ENCODE measurements at places on chromosomes 12 and 14.

GRCh38 chr14:58797010-58797429, 159.3 kb downstream of the DACT1 start:
- DNase-seq: no peak

- peak; percentile 38 for DNase-seq
Observed at GRCh38 chr12:123905319-123905925, 67.2 kb downstream of the CCDC92 start.

DNA sequence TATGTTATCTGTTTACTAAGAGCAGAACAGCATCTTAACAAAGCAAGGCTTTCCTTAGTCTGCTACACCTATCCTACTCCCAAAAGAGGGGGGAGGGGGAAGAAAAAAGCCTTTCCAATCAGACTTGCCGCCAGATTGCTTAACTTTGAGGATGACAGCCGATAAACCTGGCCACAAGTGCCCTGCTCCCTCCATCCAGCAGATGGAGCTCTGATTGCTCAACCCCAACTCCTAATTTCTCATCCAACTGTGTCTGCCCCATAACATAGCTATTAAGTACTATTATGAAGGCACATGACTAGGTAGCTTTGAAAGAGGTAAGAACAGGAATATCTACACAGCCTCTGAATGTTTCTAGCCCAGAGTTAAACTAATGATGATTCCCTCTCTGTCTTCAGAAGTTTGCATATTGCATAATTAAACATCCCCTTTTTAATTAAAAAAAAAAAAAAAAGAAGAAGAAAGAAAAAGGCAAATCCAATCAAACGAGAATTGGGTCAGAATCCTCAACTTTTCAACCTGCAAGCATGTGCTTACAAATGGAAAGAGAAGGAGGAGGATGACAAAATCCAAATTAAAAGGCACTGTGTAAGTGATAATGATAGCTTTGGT, 247.4 kb downstream of the GALC start:
- DNase-seq: no peak

DNA sequence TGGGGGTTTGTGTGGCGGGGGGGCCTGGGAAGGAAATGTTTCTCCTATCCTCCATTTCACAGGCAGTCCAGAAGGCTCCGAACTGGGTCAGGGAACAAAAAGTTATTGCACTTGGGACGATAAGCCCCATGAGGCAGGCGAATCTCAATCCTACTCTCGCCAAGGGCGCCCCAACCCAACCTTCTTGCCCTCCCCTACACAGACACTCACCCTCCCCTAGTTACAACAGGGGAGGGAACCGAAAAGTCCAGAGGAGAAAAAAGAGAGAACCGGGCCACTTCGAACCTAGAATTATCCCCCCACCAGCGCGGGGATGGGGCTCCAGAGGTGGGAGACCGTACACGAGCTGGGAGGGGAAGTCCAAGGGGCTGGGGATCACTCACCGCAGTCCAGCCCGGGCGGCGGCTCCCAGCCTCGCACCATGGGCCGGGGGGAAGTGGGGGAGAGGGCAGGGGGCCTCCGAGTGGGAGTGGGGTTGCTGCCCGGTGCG, 357 bp downstream of the HOMEZ start:
- DNase-seq: no peak

GRCh38 chr14:75438486-75439080, 10.8 kb downstream of the JDP2 start:
- no peak for DNase-seq

DNA sequence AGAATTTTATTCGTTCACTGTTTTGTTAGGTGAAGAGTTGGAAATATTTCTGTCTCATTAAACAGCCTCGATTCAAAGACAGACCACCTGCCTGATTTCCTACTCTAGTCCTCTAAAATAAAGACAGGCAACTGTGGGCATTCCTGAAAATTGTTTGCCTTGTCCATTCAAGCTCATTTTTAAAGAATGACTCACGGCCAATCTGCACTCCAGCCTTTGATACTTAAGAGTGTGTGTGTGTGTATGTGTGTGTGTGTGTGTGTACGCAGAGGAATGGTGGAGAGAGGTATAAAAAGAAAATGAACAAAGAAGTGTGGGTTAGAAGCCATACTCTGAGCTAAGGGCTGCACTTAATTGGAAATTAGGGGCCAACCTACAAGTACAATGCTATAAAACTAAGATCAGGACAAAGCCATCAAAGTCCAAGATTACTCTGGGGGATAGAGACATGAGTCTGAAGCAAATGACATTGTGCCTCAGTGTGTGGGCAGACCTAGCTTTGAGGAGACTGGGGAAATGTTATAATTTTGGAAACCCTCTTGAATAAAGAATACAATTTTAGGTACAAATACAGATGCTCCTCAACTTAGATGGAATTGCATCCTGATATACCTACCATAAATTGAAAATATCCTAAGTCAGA, 45.6 kb upstream of the SOCS2 start:
- DNase-seq: no peak

DNA sequence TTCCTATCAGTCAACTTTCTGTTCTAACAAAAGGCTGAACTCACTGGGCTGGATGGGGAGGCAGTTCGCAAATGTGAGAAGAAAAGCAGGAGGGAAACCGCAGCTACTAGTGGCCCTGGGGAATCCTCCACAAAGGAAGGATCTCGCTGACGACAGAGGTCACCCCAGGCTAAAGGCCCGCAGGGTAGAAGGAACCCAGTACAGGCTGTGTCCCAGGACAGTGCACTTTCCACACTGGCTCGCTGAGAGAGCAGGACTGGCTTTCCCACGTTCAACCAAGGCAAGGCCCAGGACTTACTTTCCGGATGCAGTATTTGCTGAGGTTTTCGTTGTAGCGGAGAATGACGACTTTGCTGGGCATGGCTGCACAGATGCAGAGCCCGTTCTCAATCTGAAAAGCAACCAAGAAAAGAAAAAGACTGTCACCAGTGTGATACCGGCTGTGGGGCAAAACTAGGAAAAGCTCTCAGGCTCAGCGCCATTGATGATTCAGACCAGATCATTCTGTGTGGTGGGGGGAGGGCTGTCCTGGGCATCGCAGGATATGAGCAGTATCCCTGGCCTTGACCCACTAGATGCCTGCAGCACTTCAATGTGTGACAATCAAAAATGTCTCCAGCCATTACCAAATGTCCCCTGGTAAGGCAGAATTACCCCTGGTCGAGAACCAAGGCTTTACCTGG, 36.3 kb downstream of the PRKAB1 start:
- no peak for DNase-seq

DNA sequence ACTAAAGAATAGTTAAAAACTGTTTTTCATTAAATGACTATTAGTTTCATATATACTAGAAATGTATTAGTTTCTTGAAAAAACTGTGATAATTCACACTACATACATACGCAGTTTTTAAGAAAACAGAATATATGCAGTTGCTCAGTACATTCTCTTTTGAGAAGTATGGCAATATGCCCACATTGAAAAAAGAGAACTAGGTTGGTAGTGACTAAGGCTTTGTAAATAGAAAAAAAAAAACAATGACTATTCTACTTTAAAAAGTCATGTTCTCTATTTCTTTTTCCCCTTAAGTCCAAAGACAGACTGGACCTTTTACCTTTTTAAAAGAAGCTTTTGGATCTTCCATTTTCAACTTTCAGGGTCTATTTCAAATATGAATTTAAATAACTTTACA, 25.0 kb downstream of the SNX6 start:
- no peak for DNase-seq

GRCh38 chr14:39107591-39107996, 4.6 kb upstream of the SEC23A start:
- DNase-seq: no peak

DNA sequence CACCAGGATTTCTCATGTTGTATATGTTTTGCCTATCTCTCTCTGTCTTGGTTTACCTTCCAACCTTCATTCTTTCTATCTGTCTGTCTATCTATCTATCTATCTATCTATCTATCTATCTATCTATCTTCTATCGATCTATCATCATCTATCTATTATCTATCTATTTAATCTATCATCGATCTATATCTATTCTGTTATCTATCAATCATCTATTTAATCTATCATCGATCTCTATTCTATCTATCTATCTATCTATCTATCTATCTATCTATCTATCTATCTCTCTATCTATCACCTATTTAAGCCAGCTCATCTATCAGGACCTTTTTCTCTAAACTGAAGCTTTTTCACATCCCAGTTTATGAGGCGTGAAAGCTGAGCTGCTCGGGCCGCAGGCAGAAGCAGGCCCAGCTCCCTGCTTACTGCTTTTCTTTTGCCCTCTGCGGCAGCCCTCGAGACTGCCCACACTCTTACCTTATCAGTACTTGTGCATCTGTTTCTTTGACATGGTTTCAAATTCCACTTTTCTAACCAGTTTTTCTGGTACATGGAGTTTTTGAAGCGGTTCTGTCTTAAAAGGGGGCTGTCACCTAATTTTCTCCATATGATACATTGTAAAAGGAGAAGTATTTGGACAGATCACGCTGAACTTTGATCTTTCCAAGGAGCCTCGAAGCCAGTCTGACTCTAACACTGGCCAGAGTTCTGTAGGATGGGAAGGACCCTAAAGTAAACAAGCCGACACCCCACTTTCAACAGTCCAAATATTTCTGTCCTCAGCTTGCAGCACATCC, 44.4 kb upstream of the GSG1 start:
- DNase-seq: no peak

- no peak for DNase-seq
Observed at GRCh38 chr12:131861261-131862083, 33.0 kb upstream of the ULK1 start.

Data from breast epithelium (tissue), 4 donors.